Choroid plexus epithelial cell (primary cell): ENCODE measurements at places on chromosomes 4 and X.

- peak; percentile 98 for DNase-seq
Measured at GRCh38 chr4:156941940-156942548, 29.6 kb downstream of the PDGFC start.

- no peak for DNase-seq
Measured at GRCh38 chr4:125847518-125847917, 532.8 kb downstream of the FAT4 start.

DNA sequence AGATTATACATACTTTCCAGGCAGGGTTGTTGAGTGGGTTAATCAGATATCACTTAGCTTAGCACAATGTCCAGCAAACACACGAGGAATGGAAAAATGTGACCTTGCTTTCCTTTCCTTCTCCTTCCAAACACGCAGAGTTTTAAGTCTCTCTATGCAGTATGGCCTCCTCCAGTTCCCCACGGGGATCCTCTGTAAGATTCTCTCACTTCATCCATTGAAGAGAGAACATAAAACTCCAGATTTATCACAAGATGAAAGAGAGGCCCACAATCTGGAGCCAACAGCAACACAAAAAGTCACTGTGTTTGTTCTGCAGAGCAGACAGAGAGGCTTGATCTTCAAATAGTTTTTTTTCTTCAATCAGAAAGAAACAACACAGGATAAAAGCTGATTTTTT lies 336.8 kb upstream of the CLNK start:
- no peak for DNase-seq

GRCh38 chrX:95703696-95704095 lies 980.9 kb upstream of the DIAPH2 start:
- peak; percentile 1 for DNase-seq

- DNase-seq, result no peak
Measured at GRCh38 chr4:182231080-182231479, 12.1 kb upstream of the TENM3 start.

DNA sequence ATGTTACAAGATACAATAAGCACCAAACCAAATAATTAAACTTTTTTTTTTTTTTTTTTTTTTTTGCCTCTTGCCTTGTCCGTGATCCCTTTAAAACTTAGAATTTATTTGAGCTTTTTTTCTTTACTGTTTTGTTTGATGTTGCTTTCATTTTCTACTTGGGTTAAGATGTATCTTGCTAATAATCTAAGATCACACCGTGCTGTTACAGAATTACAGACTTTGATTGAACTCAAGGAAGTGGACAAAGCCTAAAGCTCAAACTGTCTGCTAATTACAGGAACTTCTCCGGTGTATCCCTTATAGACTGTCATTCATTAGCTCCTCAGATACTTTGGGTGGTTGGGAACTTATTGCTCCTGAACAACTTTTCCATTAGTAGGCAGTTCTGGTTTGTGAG lies 26.5 kb downstream of the STIM2 start:
- no peak for DNase-seq

GRCh38 chr4:181971973-181972372 lies 271.2 kb upstream of the TENM3 start:
- no peak for DNase-seq

DNA sequence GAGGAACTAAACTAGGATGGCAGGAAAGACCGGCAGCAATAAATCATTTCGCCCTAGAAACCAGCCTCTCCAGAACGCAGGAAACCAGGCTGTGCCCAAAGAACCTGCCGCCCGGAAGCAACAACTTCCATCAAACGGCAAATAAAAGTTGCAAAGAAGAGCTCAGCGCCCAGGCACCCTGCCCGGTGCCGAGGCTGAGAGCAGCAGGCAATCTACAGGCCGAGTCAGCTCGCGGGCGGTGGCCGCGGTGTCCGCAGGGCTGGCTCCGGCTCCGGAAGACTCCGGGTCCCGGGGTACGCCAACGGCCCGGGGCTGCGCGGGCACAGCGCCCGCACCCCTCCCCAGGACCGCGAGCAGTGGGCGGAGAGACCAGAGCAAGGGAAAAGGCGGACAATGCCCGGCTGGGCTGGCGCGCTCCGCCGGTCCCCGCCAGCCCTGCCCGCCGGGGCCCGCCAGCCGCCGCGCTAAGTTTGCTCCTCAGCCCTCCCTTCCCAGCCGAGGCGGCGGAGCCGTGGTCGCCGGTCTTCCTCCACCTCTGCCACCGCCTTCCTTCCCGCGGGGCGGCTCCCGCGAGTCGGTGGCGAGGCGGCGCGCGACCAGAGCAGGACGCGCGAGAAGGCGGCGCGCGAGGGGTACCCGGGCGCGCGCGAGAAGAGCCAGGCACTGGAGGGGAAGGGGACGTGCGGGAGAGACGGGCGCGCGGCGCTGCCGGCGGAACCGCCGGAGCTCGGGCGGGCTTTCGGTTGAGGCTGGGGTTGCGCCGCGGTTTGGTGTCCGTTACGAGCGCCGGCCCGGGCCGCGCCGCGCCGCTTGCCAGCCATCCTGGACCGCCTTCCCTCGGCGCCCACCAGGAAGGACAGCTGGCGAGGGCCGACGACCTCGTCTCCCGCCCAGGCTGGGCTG lies 733 bp downstream of the FRYL start:
- peak; percentile 62 for DNase-seq

DNA sequence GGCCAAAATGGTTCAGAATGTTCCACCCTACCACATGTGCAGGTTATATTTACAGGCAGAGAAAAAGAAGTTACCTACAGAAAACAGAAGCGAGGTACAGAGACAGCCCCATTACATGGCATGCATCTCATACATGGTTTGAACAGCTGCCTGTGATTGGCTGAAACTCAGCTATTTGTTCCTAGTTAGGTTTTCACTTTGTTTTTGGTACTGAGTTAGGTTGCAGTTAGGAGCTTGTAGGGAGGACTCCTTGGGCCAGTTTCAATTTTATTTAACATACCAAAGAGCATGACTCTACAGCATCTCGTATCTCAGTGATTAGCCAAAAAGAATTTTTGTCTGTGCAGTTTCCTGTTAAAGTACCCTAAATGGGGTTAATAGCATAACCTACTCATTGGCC lies 392.0 kb downstream of the MAPK10 start:
- DNase-seq, result peak; percentile 22

GRCh38 chrX:53268173-53268572 lies 13.2 kb downstream of the IQSEC2 start:
- no peak for DNase-seq

DNA sequence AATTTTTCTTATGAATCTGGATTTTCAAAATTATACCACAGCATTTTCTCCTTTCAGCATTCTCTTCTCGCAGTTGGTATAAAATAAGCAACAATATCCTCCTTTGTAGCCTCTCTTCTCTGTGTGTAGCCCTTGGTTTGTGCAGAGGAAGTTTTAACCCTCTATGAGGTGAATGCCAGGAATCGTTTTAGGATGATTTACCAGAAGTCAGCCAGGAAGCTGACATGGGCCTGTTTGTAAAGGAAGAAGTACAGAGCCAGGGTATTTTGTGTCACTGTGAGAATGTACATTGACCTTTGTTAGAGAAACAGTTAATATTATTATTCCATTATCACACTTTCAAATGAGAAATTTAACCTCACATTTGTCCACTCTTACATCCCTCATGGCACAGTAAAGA lies 88.9 kb upstream of the RPL34 start:
- DNase-seq, result no peak

DNA sequence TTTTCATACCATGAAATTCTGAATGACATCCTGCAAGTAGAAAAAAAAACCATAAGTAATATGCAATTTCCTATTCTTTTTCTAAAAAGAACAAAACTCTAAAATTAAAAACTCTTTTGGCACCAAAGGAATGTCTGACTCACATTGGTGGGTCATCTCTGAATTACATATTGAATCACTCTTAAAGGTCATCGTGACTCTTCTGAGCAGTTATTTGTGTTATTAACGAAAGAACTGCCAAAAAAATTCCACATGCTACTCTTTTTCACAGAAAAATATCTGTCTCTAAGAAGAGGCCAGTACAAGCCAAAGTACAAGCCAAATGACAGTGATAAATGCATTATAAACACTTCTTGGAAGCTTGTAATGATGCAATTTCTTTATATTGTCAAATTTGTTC lies 282.2 kb downstream of the GUCY2F start:
- peak; percentile 52 for DNase-seq

DNA sequence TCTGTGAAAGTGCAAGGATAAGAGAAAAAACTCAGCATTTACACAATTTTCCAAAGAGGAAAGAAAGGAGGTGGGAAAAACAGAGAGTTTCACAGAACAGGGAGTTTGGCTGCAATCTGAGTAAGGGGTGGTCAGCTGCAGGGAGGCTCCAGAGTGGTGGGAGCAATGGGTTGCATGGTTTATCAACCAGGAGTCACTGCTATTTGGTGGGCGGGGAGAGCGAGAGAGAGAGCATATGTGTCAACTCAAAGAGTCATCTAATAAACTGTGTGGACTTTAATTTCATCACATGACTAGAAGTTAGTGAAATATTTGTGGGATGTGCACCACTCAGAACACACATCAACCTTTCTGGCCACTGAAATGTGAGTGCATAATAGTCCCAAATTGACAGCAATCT lies 94.6 kb downstream of the FAM13A start:
- no peak for DNase-seq

GRCh38 chr4:122731676-122732075 lies 828 bp upstream of the BBS12 start:
- no peak for DNase-seq

DNA sequence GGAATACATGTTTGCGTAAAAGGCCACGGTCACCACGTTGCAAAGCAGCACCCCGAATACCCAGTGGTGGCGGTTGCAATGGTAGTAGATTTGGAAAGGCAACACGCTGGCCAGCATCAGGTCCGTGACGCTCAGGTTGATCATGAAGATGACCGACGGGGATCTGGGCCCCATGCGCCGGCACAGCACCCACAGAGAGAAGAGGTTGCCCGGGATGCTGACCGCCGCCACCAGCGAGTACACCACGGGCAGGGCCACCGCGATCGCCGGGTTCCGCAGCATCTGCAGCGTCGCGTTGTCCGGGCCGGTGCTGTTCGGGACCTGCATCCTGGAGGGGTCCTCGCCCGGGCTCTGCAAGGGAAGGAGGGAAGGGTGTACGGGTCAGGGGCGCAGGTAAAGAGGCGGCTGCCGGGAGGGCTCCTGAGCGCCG lies 13.5 kb upstream of the ASMTL start:
- no peak for DNase-seq

DNA sequence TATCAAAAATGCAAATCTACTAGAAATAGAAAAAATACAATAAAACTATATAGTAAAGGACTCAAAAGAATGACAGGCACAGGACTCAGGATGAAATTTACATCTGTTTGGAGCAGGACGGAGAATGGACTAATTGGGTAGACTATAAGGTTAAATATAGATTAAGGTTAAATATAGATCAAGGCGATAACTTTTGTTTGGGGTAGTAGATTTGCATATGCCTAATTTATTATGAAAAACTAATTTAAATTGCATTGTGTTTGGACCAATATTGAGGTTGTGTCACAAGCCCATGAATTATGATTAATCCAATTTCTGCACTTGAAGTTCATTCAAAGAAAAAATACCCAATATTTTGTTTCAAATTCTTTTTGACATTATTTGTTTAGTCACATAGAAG lies 31.0 kb downstream of the MTHFD2L start:
- DNase-seq, result no peak

- no peak for DNase-seq
Measured at GRCh38 chrX:154483325-154483724, 3.1 kb downstream of the UBL4A start.

- no peak for DNase-seq
Measured at GRCh38 chr4:84594724-84595123, 11.8 kb downstream of the CDS1 start.

GRCh38 chr4:113170805-113171468 lies 121.5 kb downstream of the ANK2 start:
- DNase-seq, result no peak

DNA sequence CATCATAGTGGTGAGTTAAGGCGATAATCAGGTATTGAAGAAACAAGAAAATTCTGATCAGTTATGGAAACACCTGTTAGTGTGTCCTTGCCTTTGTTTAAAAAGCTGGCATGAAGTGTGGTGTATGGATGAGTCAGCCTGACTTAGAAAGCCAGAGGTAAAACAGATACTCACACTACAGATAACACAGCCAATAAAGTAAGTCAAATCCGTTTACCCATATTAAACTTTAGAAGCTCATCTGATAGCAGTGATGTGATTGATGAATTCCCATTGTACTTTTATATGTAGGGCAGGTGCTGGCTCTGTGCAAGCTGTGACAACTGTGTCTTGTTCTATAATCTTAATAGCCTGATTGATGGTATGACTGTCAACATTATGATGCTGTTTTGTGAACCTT lies 1392.7 kb upstream of the IGFBP7 start:
- DNase-seq, result no peak

- DNase-seq, result no peak
Measured at GRCh38 chr4:1169691-1170096, 2.7 kb downstream of the SPON2 start.

- DNase-seq, result no peak
Measured at GRCh38 chr4:71709961-71710360, 73.9 kb downstream of the GC start.

DNA sequence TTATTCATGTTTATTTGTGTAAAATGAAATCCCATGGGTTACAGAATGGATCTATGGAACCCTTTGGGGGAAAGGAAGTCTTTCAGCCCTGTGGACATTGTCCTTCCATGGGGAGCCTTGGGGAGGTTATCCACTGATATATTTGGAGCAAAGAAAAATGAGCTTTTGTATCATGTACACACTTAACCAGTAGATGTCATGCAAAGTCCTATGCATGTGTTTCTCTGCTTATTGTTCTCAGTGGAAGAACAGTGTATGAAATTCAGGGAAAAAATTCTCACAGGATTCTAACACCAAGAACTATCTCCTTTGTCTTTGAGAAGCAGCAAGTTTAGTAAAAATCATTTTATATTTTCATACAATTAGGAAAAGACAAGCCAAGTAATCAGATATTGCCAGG lies 105.3 kb downstream of the DTHD1 start:
- no peak for DNase-seq

DNA sequence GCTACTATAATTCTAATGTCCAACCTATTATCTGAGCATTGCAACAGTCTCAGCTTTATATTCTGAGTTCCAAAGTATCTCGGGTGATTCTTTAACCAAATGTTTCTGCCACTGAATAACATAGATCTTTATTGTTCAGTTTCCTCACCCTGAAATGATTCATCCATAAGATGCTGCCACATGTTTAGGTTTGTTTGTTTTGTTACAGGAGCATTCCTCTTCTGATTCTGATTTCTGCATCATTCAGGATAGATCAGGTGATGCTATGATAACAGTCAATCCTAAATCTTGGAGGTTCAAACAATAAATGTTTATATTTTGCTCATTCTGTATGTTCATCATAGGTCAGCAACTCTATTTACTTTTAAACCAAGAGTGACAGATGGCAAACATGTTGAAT lies 927.6 kb downstream of the PCDH7 start:
- no peak for DNase-seq

GRCh38 chr4:47719576-47719975 lies 118.3 kb downstream of the CORIN start:
- peak; percentile 33 for DNase-seq

- no peak for DNase-seq
Measured at GRCh38 chr4:86159216-86159615, 200.6 kb downstream of the MAPK10 start.
